ENCODE measurements at places on chromosomes 3 and 15.

DNA sequence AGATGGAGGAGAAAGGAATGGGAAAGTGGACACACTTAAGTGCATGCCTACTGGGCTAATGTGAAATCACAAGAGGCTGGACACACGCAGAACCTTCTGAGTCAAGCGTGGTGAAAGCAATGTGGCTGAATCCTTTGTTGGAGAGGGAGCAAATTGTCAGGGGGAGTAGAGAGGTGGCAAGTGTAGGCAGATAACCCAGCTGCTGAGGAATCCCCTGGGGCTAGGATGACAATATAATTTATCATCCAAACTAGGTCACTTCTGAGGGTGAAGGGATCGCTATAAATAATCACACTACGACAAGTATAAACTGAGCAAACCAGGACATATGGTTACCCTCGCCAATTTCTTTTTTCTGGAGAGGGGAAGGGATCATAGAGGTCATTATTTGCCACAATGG, 28.7 kb downstream of the TAMM41 start:
- H3K4me3 ChIP-seq, result no peak overlapping the region
- H3K36me3 ChIP-seq, result peaks cover 41% of the 10 kb centered on the region
- no peak overlapping the region for H3K27ac ChIP-seq

- no peak for DNase-seq
- H3K27me3 ChIP-seq, result peaks cover 63% of the 10 kb centered on the region
- H3K4me1 ChIP-seq, result peaks cover 17% of the 10 kb centered on the region
These were observed 54.1 kb upstream of the HES1 start for GRCh38 chr3:194081826-194082225.

- H3K36me3 ChIP-seq, result no peaks in the 10 kb centered on the region
- H3K27me3 ChIP-seq, result peaks cover 16% of the 10 kb centered on the region
- H3K4me1 ChIP-seq, result no peaks in the 10 kb centered on the region
- no peak overlapping the region for H3K4me3 ChIP-seq
- no peak for DNase-seq
- H3K27ac ChIP-seq, result no peak overlapping the region
These were observed 95.3 kb downstream of the TFG start for GRCh38 chr3:100804631-100805030.

DNA sequence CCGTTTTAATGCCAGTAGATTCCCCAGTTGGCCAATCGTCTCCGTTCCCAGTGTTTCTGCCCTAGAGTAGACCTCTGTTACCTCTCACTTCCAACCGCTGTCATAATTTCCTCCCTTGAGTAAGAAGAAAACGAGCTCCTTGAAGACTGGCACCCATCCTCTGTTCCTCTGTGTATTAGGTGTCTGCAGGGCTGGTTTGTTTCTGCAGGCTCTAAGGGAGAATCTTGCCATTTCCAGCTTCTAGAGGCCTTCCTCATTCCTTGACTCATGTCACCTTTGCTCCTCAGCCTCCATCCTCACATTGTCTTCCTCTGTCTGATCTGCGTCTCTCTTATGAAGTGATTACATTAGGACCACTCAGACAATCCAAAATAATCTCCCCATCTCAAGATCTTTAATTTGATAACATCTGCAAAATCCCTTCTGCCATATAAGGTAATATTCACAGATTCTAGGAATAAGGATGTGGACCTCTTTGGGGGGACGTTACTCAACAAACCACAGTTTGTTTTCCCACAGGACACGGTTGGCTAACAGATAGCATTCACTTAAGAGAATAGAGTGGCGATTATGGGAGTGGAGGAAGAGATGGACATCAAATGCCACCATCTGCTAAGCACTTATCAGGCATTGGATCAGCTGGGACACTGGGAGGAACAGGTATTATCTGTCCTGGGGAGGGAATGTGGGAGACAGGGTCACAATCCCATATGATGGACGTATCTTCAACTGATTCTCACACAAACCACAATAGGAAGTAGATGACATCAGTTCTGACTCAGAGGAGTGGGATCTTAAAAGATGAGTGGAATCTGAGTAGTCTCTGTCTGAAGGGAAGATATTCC, 17.1 kb downstream of the ARHGAP31 start:
- no peak overlapping the region for H3K27ac ChIP-seq
- no peak overlapping the region for H3K4me3 ChIP-seq
- H3K27me3 ChIP-seq, result no peaks in the 10 kb centered on the region
- H3K36me3 ChIP-seq, result peaks cover 3% of the 10 kb centered on the region
- DNase-seq, result no peak

GRCh38 chr3:85935171-85935570, 976.4 kb downstream of the CADM2 start:
- H3K27me3 ChIP-seq, result no peaks in the 10 kb centered on the region
- no peaks in the 10 kb centered on the region for H3K4me1 ChIP-seq
- no peak overlapping the region for H3K4me3 ChIP-seq

GRCh38 chr3:71600646-71601288, 17.2 kb upstream of the FOXP1 start:
- no peaks in the 10 kb centered on the region for H3K27me3 ChIP-seq
- no peak for DNase-seq
- H3K36me3 ChIP-seq, result peaks cover 4% of the 10 kb centered on the region
- H3K4me3 ChIP-seq, result no peak overlapping the region

DNA sequence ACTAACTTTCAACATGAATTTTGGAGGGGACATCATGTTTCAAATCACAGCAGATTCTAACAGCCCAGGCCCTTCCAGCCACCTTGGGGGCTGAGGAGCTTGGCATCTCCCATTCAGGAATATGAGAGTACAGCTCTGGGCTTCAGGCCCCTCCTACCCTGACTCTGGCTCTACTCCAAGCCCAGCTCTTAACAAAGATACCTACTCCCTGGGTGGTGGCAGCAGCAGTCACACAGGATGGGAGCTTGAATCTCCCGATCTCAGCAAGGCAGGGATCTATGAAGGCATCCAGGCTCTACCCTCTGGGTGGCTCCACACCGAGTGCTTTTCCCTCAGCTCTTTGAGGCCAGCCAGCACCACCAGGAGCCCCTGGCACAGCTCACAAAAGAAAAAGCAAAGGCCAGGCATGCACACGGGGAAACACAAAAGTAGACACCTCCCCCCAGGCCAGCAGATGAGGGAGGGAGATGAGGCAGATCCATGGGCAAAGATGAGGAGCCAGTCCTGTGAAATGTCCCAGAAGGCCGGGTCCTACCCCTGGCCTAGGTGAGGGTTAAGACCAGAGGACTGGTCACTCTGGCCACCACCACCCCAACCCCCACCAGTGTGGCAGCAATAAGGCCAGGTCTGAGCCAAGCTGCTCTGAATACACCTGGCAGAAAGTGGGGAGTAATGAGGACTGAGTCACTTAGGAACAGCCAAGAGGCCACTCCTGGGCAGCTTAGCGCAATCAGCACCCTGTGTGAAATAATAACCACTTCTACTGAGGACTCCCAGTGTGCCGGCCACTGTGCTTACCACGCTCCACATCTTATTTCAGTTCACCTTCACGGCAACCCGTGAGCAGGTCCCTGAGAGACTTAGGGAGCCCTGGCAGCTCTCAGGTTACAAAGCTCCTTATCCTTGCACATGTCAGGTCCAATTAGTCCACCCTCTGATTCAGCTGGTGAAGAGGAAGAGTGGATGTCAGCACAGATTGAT, 24.3 kb downstream of the PLA2G4F start:
- H3K4me1 ChIP-seq, result peaks cover 5% of the 10 kb centered on the region
- no peak overlapping the region for H3K27ac ChIP-seq
- H3K36me3 ChIP-seq, result no peaks in the 10 kb centered on the region
- H3K4me3 ChIP-seq, result no peak overlapping the region
- peaks cover 21% of the 10 kb centered on the region for H3K27me3 ChIP-seq

GRCh38 chr3:114435386-114436115, 141.7 kb downstream of the TIGIT start:
- no peaks in the 10 kb centered on the region for H3K27me3 ChIP-seq
- no peaks in the 10 kb centered on the region for H3K4me1 ChIP-seq
- no peak for DNase-seq
- no peak overlapping the region for H3K27ac ChIP-seq
- H3K4me3 ChIP-seq, result no peak overlapping the region

DNA sequence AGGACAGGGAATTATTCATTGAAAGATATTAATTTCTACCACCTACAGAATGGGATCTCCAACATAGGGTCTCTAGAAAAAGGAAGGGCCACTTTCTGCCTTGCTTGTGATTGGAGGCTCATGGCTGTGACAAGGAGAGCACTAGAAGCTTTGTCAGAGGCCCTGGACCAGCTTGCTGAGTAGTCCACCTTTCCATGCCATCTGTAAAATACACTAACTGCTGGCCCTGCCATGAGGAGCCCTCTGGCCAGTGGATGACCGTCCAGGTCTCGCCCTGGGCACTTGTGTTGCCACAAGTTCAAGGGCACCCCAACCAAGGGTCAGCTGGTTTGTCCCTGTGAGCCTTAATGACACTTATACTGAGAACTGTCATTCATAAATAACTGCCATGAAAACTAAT, 1.6 kb upstream of the SYNM start:
- peaks cover 30% of the 10 kb centered on the region for H3K4me1 ChIP-seq
- H3K27me3 ChIP-seq, result peaks cover 52% of the 10 kb centered on the region
- H3K4me3 ChIP-seq, result no peak overlapping the region
- DNase-seq, result peak; percentile 12
- no peaks in the 10 kb centered on the region for H3K36me3 ChIP-seq
- no peak overlapping the region for H3K27ac ChIP-seq

- no peak overlapping the region for H3K27ac ChIP-seq
- DNase-seq, result no peak
- H3K36me3 ChIP-seq, result no peaks in the 10 kb centered on the region
- H3K4me3 ChIP-seq, result no peak overlapping the region
These were observed 368.6 kb upstream of the ROPN1 start for GRCh38 chr3:124360563-124360962.

- H3K4me1 ChIP-seq, result no peaks in the 10 kb centered on the region
- H3K27me3 ChIP-seq, result no peaks in the 10 kb centered on the region
- H3K36me3 ChIP-seq, result no peaks in the 10 kb centered on the region
- H3K4me3 ChIP-seq, result no peak overlapping the region
- no peak for DNase-seq
- H3K27ac ChIP-seq, result no peak overlapping the region
These were observed 504.2 kb downstream of the IGSF11 start for GRCh38 chr3:118530350-118530922.

DNA sequence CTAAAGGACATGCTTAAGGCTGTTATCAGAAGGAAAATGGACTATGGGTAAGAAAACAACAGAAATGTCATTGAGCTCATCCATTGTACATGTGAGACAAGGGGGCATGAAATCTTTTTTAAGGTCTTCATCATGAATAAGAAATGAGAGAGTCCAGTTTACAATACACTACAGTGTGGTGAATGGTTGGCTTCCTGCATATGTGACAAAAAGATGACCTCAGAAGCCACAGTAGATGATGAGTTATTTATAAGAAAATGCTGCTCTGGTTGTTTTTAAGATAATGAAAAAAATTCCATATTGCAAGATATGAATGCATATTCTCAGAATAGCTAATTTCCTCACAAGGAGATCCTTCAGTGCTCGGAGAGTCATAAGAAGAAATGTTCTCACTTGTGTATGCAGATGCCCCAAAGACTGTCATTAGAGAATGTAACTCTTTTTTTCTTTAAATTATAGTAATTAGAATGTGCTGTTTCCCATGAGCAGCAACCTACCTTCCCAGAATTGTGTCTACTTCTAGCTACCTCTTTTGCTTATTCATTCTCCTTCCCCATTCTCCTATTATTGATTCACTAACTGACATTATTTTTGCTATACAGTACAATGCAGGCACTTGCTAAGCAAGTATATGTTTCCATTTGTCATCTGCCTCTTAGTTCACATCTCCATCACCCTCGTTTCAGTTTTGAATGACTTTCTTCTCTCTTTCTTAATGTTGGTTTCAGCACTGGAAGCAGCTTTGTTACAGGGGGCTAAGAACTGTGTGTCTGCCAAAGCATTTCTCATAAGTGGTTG, 152.0 kb upstream of the PEX5L start:
- H3K4me1 ChIP-seq, result no peaks in the 10 kb centered on the region
- no peak for DNase-seq

- peaks cover 38% of the 10 kb centered on the region for H3K4me1 ChIP-seq
- H3K27me3 ChIP-seq, result peaks cover 10% of the 10 kb centered on the region
- H3K36me3 ChIP-seq, result peaks cover 40% of the 10 kb centered on the region
- peak overlapping the region; percentile 87 for H3K4me3 ChIP-seq
These were observed 810 bp downstream of the TMEM62 start for GRCh38 chr15:43134157-43134635.

GRCh38 chr3:45507820-45508317, 86.7 kb upstream of the LIMD1 start:
- no peak overlapping the region for H3K27ac ChIP-seq
- no peaks in the 10 kb centered on the region for H3K36me3 ChIP-seq
- H3K4me1 ChIP-seq, result no peaks in the 10 kb centered on the region

- no peak for DNase-seq
- no peak overlapping the region for H3K27ac ChIP-seq
- no peaks in the 10 kb centered on the region for H3K4me1 ChIP-seq
- no peaks in the 10 kb centered on the region for H3K27me3 ChIP-seq
- no peaks in the 10 kb centered on the region for H3K36me3 ChIP-seq
These were observed 827.4 kb downstream of the SI start for GRCh38 chr3:164250923-164251322.

- no peak overlapping the region for H3K27ac ChIP-seq
- DNase-seq, result no peak
- H3K4me1 ChIP-seq, result no peaks in the 10 kb centered on the region
- no peak overlapping the region for H3K4me3 ChIP-seq
These were observed 65.2 kb downstream of the RARB start for GRCh38 chr3:25493246-25493645.

- no peaks in the 10 kb centered on the region for H3K4me1 ChIP-seq
- H3K27me3 ChIP-seq, result no peaks in the 10 kb centered on the region
- H3K4me3 ChIP-seq, result no peak overlapping the region
- no peaks in the 10 kb centered on the region for H3K36me3 ChIP-seq
These were observed 17.6 kb downstream of the TRIM42 start for GRCh38 chr3:140695361-140696061.

GRCh38 chr3:151890721-151891141, 17.3 kb downstream of the SUCNR1 start:
- DNase-seq, result no peak
- peak overlapping the region; percentile 36 for H3K27ac ChIP-seq
- H3K27me3 ChIP-seq, result no peaks in the 10 kb centered on the region

- no peak overlapping the region for H3K4me3 ChIP-seq
These were observed 596 bp downstream of the COL7A1 start for GRCh38 chr3:48594417-48595049.

DNA sequence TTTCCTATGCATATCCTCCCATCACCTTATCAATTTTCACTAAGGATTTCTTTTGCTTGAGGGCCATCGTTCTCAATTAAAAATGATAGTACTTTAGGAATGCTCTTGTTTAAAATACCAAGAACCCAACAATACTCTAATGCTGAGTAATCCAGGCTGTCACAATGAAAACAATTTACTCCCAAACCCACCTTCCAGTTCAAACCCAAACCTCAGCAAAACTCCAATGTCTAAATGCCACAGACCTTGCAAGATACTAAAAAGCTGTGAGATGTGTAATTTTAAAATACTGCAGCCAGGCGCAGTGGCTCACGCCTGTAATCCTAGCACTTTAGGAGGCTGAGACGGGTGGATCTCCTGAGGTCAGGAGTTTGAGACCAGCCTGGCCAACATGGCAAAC, 889.8 kb downstream of the ROBO1 start:
- no peaks in the 10 kb centered on the region for H3K4me1 ChIP-seq
- no peak overlapping the region for H3K27ac ChIP-seq
- DNase-seq, result no peak
- H3K27me3 ChIP-seq, result no peaks in the 10 kb centered on the region

- DNase-seq, result no peak
- no peak overlapping the region for H3K4me3 ChIP-seq
- peaks cover 33% of the 10 kb centered on the region for H3K4me1 ChIP-seq
- H3K27ac ChIP-seq, result no peak overlapping the region
These were observed 105.4 kb upstream of the TNIK start for GRCh38 chr3:171565481-171566058.

Measured in activated CD4-positive, alpha-beta memory T cell treated with anti-CD3 and anti-CD28 coated beads, Interleukin-2, amount 10 ng/mL, durations not matched to agents 7 days and 5 days (primary cell).